ENCODE measurements at places on chromosomes 1 and 21. TPM values are rescaled to one million over a fixed set of nuclear protein-coding genes. Genes with fewer than 3 reads are reported as not detected.
A peak's percentile ranks its signal among the peaks of the same experiment; 100 is the strongest.

DNA sequence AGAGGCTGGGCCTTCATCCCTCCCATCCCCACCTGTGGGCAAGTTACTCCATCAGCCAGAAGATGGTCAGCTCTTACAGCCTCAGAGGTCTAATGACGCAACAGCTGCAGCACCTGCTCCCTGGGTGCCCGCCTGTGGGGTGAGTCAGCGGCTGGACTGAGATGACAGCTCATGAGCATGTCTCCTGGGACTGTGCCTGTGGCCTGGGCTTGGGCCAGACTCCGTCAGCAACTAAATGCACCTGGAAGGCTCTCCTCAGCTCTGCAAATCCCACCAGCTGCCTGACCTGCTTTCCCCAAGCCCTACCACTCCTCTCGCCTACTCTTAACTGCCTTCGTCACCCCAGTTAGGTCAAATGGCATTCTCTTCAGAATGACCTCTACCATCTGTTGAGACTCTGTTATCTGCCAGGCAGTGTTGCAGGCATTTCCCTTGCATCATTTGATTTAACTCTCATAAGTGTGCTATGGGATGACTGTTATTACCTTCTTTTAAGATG, 47.7 kb downstream of the ETS2 start:
- H3K27me3 ChIP-seq, result no peaks in the 10 kb centered on the region
- no peak overlapping the region for H3K27ac ChIP-seq
- no peaks in the 10 kb centered on the region for H3K36me3 ChIP-seq
- H3K4me1 ChIP-seq, result peaks cover 7% of the 10 kb centered on the region
- no peak overlapping the region for H3K4me3 ChIP-seq

GRCh38 chr1:28976248-28976647, 61.9 kb downstream of the EPB41 start:
- no peaks in the 10 kb centered on the region for H3K27me3 ChIP-seq
- no peak overlapping the region for H3K4me3 ChIP-seq
- no peak for DNase-seq

SMPDL3B gene
- total RNA-seq, result 0.78 TPM

AMY1C gene
- not detected for total RNA-seq

KLHDC7A gene
- not detected for total RNA-seq

DNA sequence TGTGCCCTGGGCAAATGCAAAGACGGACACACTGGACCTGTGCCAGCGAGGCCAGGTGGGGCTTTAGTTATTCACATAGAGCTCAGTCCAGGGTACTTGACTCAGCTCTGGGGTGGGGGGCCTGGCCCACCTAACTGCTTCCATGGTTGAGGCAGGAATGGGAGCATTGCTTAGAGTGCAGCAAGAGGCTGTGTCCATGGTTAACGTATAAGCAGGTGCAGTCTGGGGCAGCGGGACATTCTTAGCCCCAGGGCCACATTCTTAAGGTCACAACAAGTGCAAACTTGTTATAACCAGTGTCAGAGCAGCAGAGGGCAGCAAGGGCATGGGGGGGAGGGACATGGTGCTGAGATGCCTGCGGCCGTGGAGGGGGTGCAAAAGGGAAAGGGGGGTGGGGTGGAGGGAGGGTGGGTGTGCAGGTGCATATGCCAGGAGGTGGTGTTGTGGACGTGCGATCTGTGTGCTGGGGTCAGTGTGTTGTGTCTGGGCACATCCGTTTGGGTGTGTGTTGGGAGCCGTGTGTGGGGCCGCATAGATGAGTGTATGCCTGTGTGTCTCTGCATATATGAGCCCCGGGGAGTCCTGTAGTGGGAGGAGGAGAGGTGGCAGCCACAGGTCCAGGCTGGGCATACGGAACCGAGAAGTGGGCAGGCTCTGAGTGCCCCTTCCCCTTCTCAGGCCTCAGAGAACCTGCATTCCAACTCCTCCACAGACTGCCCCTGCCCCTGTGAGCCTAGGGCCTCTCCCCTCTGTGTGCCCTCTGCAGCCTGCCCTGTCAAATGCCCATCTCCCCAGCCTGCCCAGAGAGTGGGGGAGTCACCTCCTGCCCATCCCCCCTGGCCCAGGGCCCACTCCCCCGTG, 8.4 kb downstream of the KCNJ10 start:
- no peak overlapping the region for H3K4me3 ChIP-seq
- H3K27me3 ChIP-seq, result no peaks in the 10 kb centered on the region
- no peak for DNase-seq
- no peak overlapping the region for H3K27ac ChIP-seq
- no peaks in the 10 kb centered on the region for H3K4me1 ChIP-seq

GRCh38 chr21:46437096-46437498, 21.6 kb upstream of the DIP2A start:
- no peak for DNase-seq
- H3K27ac ChIP-seq, result no peak overlapping the region
- H3K27me3 ChIP-seq, result no peaks in the 10 kb centered on the region
- H3K36me3 ChIP-seq, result peaks cover 78% of the 10 kb centered on the region

IPO9 gene
- 15.6 TPM for total RNA-seq

GRCh38 chr21:28418726-28419514, 573.8 kb downstream of the LTN1 start:
- no peak overlapping the region for H3K4me3 ChIP-seq
- H3K4me1 ChIP-seq, result no peaks in the 10 kb centered on the region
- no peaks in the 10 kb centered on the region for H3K27me3 ChIP-seq
- H3K27ac ChIP-seq, result no peak overlapping the region
- H3K36me3 ChIP-seq, result no peaks in the 10 kb centered on the region

DNA sequence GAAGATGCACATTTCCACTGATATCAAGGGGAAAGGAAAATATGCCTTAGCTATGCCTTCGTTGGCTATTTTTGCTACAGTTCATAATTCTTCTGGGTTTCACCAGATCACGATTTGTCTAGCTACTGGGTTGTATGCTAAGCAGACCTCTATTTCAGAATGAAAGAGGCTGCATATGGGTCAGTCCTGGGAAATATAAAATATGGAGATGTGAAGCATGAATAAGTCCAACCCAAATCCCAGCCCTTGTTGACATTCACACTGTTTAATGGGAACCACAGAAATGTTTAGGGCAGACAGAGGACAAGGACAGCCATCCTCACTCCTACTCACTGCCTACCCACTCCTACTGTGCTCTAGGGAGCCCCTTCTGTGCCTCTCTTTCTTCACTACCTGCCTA, 343.2 kb upstream of the CAMK1G start:
- no peaks in the 10 kb centered on the region for H3K4me1 ChIP-seq
- no peaks in the 10 kb centered on the region for H3K27me3 ChIP-seq
- H3K4me3 ChIP-seq, result no peak overlapping the region
- H3K36me3 ChIP-seq, result no peaks in the 10 kb centered on the region

IRF6 gene
- 30.4 TPM for total RNA-seq

- H3K27ac ChIP-seq, result no peak overlapping the region
- no peaks in the 10 kb centered on the region for H3K4me1 ChIP-seq
- H3K27me3 ChIP-seq, result no peaks in the 10 kb centered on the region
Measured at GRCh38 chr1:241736387-241736786, 84.3 kb downstream of the WDR64 start.

- H3K4me1 ChIP-seq, result no peaks in the 10 kb centered on the region
- no peak overlapping the region for H3K27ac ChIP-seq
- H3K4me3 ChIP-seq, result no peak overlapping the region
Measured at GRCh38 chr1:109271458-109271857, 11.5 kb downstream of the PSRC1 start.

GRCh38 chr1:196891251-196891650, 3.4 kb downstream of the CFHR4 start:
- H3K36me3 ChIP-seq, result no peaks in the 10 kb centered on the region
- H3K4me1 ChIP-seq, result no peaks in the 10 kb centered on the region
- no peaks in the 10 kb centered on the region for H3K27me3 ChIP-seq
- no peak overlapping the region for H3K27ac ChIP-seq
- no peak for DNase-seq
- no peak overlapping the region for H3K4me3 ChIP-seq

UBASH3A gene
- 0.12 TPM for total RNA-seq

DNA sequence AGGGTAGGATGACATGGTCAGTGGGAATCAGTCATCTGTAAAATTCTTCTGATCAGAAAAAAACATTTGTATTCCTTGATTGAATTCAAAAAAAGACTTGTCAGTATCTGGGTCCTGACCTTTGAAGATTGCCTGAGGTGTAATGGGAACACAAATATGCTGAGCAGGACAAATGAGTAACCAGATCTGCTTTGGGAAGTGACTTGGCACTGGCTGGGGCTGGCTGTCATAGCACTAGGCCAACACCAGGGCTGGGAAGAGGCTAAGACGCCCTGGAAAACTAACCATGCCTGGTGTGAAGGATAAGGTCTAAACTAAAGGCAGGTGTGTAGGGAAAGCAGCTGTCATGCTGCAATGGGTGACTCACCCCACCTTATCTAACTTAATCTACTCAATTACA, 452.9 kb upstream of the BEND5 start:
- no peak overlapping the region for H3K4me3 ChIP-seq
- DNase-seq, result no peak
- no peaks in the 10 kb centered on the region for H3K4me1 ChIP-seq
- no peak overlapping the region for H3K27ac ChIP-seq
- H3K36me3 ChIP-seq, result no peaks in the 10 kb centered on the region

DNA sequence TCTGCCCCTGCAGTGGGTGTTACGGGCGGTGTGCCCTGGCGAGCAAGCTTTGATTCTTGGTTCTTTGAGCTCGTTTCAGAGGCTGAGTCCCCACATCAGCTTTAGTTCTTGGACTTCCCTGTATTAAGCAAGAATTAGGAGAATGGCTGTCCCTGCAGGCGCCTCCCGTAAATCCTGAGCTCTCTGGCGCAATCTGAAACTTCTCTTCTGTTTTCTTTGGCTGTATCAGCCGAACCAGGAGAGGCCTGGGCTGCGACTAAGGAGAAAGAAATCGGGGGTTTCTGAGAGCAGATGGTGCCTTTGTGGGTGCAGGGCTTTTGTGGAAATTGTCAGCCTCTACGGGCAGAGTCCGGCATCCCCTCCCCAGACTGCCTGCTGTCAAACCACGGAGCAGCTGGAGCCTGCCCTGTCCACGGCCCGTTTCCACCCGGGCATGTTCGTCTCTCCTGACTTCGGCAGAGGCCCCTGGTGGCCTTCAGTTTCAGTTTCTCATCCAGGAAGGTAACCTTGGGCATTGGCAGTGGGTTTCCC, 17.9 kb downstream of the CSTB start:
- H3K27ac ChIP-seq, result peak overlapping the region; percentile 39
- peaks cover 52% of the 10 kb centered on the region for H3K36me3 ChIP-seq
- no peak overlapping the region for H3K4me3 ChIP-seq
- DNase-seq, result peak; percentile 82
- no peaks in the 10 kb centered on the region for H3K27me3 ChIP-seq

GRCh38 chr1:226600254-226600653, 51.7 kb downstream of the STUM start:
- H3K4me3 ChIP-seq, result no peak overlapping the region
- DNase-seq, result no peak
- H3K27ac ChIP-seq, result no peak overlapping the region
- H3K36me3 ChIP-seq, result no peaks in the 10 kb centered on the region
